ENCODE measurements at places on chromosomes 1 and 21.

- DNase-seq, result no peak
Measured at GRCh38 chr21:27741736-27742135, 774.8 kb upstream of the ADAMTS5 start.

DNA sequence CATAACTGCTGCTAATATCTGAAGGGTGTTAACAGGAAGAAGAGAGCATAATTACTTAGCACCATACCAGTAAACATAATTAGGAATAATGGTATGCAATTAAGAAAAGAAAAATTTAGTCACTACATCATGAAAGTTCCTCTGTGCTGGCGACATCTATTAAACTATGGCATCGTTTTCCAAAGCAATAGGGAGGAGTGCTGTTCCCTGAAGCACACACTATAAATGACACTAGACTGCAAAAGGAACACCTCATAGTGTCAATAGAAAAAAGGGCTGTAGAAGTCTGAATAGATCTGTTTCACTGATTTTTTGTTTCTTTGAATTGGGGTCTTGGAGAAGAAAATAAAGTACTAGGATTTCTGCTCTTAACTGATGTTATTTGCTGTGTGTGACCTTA lies 773.6 kb upstream of the B3GALT2 start:
- no peak for DNase-seq

DNA sequence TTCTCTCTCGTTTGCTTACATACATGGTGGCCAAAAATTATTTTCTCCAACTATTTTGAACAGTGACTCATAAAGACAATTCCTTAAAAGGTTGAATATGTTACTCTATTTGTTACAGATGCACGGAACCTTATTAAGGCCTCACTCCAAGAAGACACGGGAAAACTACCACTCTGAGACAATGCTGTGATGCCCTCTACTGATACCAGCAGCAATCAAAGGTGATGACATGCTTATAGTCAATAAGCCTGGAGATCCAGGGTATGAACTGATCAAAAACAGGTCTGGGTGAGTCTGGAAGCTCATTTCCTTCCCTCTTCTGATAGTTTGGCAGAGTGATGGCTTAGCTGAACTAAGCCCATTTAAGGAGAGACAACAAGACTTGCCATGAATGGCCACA lies 563.0 kb downstream of the LRRIQ3 start:
- no peak for DNase-seq

GRCh38 chr21:38444691-38445090 lies 53.6 kb downstream of the ERG start:
- DNase-seq, result no peak

- no peak for DNase-seq
Measured at GRCh38 chr1:84688463-84689061, 1.7 kb downstream of the SSX2IP start.

GRCh38 chr1:25065321-25065721 lies 135.2 kb upstream of the RUNX3 start:
- no peak for DNase-seq

DNA sequence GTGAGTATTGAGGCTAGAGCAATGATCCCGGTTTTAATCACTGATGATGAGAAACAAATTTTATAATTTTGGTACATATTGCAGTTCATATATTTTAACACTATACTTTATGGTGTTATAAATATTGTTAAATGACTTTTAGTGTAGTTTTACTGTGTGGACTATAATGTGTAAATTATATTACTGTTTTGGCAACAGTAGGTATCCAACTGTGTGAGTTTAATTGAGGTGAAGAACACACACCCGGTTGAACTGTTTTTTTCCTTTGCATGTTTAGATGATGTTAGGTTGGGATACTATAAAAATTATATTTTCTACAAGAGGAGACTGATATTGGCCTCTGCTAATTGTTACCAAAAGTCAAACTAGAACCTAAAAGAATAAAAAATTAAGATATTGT lies 166.5 kb downstream of the SDCCAG8 start:
- no peak for DNase-seq

DNA sequence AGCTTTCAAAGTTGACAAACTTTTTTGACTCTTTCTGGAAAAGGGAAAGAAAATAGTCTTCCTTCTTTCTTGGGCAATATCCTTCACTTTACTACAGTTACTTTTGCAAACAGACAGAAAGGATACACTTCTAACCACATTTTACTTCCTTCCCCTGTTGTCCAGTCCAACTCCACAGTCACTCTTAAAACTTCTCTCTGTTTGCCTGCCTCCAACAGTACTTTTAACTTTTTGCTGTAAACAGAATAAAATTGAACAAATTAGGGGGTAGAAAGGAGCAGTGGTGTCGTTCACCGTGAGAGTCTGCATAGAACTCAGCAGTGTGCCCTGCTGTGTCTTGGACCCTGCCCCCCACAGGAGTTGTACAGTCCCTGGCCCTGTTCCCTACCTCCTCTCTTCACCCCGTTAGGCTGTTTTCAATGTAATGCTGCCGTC lies 160.8 kb upstream of the SGIP1 start:
- no peak for DNase-seq

GRCh38 chr1:89166705-89167104 lies 9.1 kb downstream of the GBP7 start:
- DNase-seq, result no peak

DNA sequence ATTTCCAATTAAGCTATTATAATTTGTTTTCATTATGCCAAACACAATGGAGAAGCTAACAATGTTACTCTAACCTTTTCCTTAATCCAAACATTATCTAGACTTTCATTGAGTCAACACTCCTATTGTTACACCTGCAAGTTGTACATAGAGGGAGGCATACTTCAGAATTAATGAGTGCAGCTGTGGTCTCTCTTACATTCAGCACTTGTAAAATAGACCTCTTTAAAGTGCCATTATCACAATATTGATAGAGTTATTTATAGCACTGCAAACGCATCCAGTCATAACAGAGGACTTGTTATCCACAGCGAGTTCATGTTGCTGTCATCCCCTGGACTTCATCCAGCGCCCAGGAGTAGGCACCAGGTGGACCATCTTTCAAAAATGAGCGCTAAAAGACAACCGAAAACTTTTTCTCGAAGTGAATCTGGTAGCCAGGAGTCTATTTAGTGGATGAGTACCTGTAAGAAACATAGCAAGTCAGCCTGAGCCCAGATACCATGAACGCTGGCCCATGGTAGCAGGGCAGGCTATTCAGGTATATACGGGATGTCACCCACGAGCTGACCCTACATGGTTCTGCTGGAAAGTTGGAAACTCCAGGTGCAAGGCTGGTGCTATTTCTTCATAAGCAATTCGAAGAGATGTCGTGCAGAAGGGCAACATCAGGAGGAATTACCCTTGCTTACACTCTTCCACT lies 70.6 kb upstream of the NFIA start:
- no peak for DNase-seq

GRCh38 chr1:245234217-245235081 lies 79.7 kb downstream of the KIF26B start:
- no peak for DNase-seq
